NCI-H510A treated with DMSO at 0.1 percent for 48 hours (cell line): ENCODE measurements at places on chromosomes 2 and 18.

DNA sequence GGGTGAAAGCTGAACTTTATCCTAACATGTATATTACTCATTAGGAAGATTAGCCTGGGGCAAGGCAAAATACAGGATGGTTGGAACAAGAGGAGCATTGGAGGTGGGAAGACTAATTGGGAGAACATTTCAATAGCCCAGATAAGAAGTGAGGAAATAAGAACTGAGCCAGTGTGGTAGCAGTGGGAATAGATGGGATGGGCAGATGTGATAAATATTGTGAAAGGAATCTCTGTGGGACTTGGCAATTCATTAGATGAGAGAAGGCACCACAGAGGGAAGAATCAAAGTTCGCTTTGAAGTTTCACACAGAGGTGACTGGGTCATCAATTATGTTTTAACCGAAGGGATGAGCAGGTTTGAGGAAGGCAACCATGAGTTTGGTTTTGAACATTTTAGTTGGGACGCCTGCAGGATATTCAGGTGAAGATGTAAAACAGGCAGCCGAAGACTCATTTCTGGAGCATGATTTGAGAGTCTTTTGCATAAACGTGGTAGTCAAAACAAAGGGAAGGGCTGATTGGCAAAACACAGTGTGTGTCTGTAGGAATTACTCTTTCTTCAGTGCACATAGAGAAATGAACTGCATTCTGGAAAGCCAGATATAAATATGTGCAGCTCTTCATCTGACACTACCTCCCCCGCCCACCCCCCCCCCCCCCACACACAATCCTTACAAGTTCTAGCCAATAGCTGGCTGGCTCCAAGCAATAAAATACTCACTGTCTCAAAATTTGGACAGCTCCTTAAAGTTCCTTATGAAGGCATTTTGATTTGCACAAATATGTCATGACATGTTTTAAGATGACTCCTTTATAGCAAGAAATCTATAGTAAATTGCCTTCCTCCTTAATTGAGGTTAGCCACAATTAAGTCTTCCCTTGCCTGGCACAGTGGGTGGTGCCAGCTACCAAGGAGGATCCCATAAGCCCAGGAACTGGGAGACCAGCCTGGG is 1.9 kb upstream of the SLC1A4 start:
- no peak for DNase-seq

DNA sequence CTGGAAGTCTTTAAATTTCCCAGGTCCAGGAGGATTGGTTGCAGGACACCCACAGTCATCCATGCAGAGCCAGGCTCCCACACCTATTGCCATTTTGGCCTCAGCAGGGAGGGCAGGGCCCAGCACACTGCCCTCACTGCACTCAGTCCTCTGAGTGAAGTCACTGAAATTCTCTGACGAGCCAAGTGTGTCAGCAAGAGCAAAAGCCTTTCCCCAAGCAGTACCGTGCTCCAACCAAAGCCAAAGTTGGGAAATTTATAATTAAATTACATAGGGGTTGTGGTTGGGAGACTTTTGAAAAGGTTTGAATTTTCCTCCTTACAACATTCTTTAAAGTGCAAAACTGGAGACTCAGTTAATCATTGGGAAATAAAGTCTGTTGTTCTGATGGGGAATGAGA is 98.5 kb upstream of the CD226 start:
- no peak for DNase-seq

- peak; percentile 41 for DNase-seq
These were observed 7.4 kb upstream of the NTSR2 start for GRCh38 chr2:11677136-11678055.

DNA sequence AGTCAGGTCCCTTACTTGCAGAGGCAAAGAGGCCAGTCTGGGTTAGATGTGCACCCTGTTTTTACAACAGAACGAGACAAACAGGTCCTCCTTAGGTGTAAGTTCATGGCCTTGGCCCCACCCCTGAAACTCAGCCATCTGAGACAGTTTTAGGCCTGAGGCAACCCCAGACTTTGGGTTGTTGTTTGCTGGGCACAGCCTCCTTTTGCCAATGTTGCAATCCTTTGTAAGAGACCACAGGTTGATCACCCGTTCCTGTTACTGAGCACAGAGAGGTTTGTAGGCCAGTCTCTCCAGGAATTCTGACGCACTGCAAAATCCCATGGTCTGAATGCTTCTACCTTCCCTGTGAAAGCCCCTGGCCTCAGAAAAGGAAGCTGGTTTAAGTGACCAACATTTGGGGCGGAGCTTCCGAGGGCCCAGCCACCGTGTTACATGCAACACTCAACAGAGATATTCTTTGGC is 15.5 kb upstream of the IL1RN start:
- no peak for DNase-seq

DNA sequence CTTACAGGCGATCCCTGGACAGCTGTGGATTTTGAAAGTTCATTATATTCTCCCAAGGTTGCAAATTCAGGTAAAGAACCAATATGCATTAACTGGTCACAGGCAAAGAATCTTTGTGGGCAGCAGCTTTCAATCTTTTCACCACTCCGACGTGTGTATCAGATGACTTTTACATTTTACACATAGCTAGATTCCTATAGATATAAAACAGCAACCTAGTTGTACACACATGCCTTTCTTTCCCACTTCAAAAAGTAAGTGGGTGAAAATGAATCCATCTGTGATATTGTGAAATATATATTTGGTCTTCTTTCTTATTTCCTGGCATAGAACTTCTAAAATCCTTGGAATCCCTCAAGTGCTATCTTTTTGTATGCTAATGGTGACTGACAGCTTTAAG is 72.5 kb downstream of the SCG2 start:
- no peak for DNase-seq

GRCh38 chr2:1673160-1673944 is 71.0 kb downstream of the PXDN start:
- DNase-seq: no peak

DNA sequence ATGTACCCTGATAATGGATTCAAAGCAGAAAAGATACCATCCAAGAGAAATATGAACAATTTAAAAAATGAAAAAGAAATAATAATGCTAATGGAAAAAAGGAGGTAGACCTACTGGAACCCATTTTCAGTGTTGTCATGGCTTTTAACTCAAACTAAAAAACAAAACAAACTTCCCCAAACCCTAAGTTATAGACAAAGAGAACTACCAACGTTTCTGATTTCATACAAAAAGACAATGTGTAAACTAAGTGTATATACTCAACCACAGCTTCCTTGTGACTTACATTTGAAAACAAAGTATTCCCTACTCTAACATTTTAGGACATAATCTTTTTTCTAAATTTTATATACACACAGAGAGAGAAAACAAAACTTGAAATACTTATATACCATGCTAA is 45.9 kb downstream of the ACVR1 start:
- no peak for DNase-seq

- DNase-seq: no peak
These were observed 127.3 kb upstream of the ERBB4 start for GRCh38 chr2:212665948-212666347.

- no peak for DNase-seq
These were observed 217.0 kb upstream of the CXCR4 start for GRCh38 chr2:136334967-136335366.

DNA sequence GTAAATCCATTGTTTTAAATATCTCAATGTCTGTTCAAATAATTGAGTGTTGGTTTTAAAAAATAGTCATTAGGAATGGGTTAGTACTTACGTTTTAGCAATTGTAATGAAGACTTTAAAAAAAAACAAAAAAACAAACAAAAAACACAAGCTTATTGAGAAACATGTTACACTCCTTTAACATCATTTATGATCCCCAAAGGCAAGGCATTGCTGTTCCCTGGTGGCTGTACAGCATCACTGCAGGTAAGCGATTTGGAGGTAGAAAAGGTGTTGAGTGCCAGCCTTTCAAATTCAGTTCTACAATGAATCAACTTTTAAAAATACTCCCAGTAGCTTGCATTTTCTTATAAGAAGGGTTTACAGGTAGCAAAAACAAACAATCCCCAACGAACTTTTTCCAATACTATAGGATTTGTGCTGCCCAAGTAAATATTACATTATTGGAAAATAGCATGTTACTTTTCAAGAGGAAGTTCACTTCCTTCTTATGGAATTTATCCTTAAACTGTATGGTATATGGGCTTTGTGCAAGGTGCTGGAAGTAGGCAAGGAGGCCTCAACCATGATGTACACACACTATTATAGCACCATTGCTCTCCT is 27.5 kb downstream of the CNRIP1 start:
- peak; percentile 36 for DNase-seq

GRCh38 chr18:77086034-77086433 is 46.5 kb downstream of the MBP start:
- no peak for DNase-seq

- no peak for DNase-seq
These were observed 76.0 kb upstream of the EPC2 start for GRCh38 chr2:148568597-148568996.

DNA sequence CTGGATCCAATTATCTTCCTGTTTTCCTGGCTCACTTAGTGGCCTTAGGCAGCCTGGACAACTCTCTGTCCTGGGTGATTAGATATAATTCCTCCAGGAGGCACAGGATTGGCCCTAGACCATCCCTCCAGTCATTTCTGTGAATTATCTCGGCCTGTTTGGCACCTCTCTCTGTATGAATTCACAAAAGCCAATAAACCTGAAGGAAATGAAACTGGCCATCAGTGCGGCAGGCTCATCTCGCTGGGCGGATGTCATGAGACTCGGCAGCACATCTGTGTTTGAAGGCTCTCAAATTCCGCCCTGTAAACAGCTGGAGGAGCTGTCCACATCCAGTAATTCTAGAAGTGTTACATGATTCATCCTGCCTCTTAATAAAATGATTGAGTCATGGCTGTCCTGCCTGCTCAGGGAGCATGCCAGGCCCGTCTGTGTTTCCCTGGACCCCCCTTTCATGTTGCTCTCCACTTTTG is 38.6 kb downstream of the ACOXL start:
- peak; percentile 86 for DNase-seq
